ENCODE measurements at places on chromosomes 16 and 17. TPM values are rescaled to one million over a fixed set of nuclear protein-coding genes. Genes with fewer than 3 reads are reported as not detected.

Gene DHRS11
- 3.2 TPM for total RNA-seq

- no peak for DNase-seq
Observed at GRCh38 chr17:45628019-45628418, 137.5 kb upstream of the PLEKHM1 start.

GRCh38 chr16:57424583-57424982, 20.0 kb downstream of the CCL17 start:
- DNase-seq: no peak

GRCh38 chr17:49151996-49152395, 19.4 kb downstream of the B4GALNT2 start:
- DNase-seq: no peak

GRCh38 chr16:54928016-54928356, 2.7 kb upstream of the IRX5 start:
- no peak for DNase-seq

All from urinary bladder (tissue), 4 donors.